ENCODE measurements at places on chromosomes 13 and 19.

GRCh38 chr13:49497272-49497671 lies 1.5 kb downstream of the PHF11 start:
- DNase-seq: no peak

GRCh38 chr13:99075268-99076191 lies 97.7 kb upstream of the DOCK9 start:
- DNase-seq: no peak

- no peak for DNase-seq
Observed at GRCh38 chr19:29389495-29389894, 136.3 kb upstream of the VSTM2B start.

GRCh38 chr19:46723023-46723461 lies 6.1 kb upstream of the PRKD2 start:
- no peak for DNase-seq

GRCh38 chr19:46017095-46017429 lies 5.8 kb downstream of the PGLYRP1 start:
- DNase-seq: no peak
